EH (cell line): ENCODE measurements at places on chromosomes 5 and 9.

GRCh38 chr5:100791391-100791790 is 111.7 kb downstream of the ST8SIA4 start:
- no peak for DNase-seq

GRCh38 chr9:33651125-33651524 is 127.1 kb downstream of the ANKRD18B start:
- no peak for DNase-seq

DNA sequence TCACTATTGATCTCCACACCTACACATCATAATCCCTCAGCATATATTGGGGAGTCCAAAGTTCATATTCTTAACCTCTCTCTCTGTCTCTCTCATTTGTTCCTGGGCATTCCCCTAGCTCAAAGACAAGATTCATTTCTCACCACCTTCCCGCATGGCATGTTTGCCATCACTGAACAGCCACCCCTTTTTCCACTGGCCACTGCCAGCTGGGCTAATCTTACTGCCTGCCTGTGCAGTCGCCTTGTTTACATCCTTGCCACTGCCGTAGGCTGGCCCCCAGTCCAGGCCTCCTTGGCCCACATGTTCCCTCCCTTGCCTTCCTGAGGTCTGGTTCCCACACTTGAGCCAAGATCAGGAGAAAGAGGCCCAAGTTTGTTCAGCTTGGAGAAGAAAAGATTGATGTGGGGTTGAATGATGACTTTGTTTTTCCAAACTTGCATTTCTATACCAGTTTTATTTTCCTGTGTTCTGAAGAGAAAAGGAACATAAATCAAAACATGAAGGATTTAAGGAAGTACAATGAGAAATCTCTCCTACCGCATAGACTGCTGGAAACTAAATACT is 80.2 kb downstream of the PLAC8L1 start:
- DNase-seq, result no peak

GRCh38 chr9:114482593-114482992 is 22.7 kb downstream of the WHRN start:
- DNase-seq, result no peak

DNA sequence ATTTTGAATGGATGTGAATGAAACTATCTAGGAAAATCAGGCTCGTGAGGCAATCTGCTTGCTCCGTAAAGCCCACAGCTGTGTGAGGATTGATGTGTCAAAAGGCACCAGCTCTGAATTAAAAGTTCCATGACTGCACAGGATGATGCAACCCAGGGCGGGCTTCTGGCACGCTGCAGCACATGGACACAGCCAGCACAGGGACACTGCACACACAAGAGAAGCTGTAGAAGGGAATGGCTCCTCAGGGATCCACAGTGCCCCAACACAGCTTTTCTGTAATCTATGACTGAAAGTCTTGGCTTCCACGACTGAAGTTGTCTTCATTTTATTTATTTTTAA is 151.0 kb downstream of the GCNT1 start:
- DNase-seq, result peak; percentile 56

- DNase-seq, result peak; percentile 51
Observed at GRCh38 chr5:139636975-139637408, 11.2 kb upstream of the CXXC5 start.

- no peak for DNase-seq
Observed at GRCh38 chr9:128454991-128455390, 815 bp upstream of the ODF2 start.

DNA sequence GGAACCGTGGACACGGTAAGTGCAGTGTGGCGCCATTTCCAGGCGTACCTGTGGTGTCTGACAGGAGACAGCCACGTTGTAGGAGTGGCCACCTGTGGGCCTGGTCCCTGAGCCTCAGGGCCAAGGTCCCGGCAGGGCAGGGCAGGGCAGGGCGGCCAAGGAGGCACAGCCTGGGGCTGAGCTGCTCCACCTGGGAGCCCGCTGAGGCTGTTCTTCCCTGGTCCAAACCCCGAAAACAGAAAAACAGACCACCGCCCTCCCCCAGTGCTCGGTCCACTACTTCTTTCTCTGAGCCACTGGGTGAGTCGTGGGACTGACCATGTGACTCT is 8.6 kb downstream of the PMPCA start:
- no peak for DNase-seq

- DNase-seq, result no peak
Observed at GRCh38 chr5:91884036-91884435, 500.9 kb upstream of the ARRDC3 start.

- DNase-seq, result no peak
Observed at GRCh38 chr5:6496207-6496584, 47.5 kb downstream of the UBE2QL1 start.

DNA sequence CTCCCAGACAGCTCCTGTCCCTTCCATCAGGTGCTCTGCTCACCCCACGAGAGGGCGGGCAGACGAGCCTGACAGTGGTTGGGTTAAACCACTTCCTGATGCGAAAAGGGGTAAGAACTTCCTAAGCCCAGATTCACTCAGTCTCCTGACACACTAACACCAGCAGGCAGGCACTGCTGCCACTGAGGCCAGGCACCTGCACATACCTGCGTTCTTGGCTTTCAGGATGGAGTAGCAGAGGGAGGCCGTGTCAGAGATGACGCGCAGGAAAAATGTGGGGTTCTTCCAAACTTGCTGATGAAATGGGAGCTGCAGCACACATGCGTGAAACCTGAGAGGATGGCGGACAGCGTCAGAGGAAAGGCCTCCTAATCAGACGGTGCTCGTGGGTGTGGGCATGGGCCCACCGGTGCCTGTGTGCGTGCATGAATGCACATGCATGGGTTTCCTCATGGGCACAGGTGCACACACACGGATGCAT is 29.9 kb downstream of the SLC6A18 start:
- peak; percentile 74 for DNase-seq

GRCh38 chr9:91403665-91404543 is 19.7 kb downstream of the NFIL3 start:
- DNase-seq, result no peak

DNA sequence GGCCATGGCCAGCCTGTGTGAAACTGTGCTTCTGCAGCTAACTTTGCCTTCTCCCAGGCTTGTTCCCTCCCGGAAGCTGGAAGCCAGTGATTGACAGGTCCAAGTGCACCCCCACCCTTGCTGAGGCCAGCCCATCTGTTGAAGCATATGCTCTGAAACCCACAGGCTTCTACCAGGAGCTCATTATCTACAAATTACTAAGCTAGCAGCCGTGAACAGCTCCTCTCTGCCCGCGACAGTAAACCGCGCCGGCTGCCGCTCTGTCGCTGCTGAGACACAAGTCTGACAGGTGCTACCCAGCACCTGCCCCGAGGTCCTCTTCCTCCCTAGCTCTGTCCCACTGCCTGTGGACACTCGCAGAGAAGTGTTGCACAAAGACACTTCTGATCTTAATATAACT is 490.9 kb downstream of the GADD45G start:
- no peak for DNase-seq

DNA sequence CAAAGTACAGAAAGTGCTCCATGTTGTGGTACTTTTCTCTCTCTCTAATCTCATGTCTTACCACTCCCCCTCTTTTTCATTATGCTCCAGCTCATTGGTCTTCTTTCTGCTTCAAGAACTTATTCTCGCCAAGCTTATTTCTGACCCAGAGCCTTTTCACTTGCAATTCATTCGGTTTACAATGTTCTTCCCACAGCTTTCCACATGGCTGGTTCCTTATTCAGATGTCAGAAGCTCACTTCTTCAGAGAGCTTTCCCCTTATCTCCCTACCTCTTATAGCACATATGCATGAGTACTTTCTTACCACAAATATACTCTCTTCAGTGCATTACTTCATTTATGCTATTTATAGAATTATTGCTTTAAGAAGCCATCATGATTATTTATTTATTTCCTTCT is 338.8 kb upstream of the ATP10B start:
- no peak for DNase-seq

DNA sequence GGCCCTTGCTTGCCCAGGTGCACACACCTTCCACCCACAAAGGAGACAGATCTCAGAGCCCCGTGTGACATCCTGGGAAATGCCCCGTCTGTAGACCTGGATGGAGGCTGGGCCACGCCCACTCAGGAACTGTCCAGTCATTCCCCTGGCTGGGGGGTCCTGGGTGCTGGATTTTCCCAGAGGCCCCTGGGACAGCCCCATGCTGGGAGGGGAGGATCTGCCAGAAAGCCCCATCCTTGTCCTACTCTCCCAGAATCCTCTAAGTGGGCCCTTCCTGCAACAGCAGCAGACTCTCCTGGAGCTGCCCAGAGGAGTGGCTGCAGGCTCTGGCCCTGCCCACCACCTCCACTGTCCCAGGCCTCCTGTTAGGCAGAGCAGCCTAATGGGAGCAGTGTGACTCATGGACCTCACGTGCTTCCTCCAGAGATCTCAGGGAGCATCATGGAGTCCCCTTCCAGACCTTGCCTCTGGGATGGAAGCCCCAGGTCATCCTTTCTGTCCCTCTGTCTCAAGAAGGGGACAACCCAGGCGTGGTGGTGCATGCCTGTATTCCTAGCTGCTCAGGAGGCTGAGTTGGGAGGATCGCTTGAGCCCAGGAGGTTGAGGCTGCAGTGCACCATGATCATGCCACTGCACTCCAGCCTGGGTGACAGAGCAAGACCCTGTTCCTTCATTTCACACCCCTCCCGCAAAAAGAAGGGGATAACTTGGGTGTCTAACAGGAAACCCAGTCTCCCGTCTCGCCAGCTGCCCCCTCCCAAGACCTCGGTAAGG is 51.7 kb downstream of the JADE2 start:
- peak; percentile 86 for DNase-seq

- DNase-seq, result no peak
Observed at GRCh38 chr5:180525399-180525798, 31.2 kb downstream of the CNOT6 start.

DNA sequence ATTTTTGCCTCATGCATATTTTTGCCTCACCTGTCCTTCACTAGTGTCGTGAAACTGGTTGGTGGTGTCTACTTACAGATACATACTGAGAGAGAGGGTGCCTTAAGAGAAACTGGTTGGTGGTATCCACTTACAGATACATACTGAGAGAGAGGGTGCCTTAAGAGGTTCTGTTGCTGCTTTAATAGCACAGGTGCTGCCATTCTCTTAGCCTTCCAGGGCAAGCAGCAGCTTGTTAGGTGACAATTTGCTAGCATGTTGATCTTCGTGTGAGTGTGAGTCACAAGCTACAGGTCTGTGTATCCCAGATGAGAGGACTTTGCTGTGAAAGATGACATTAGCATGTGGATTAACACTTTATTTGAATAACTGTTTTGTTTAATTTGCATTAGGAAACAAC is 1.4 kb downstream of the PTTG1 start:
- DNase-seq, result no peak

- DNase-seq, result peak; percentile 82
Observed at GRCh38 chr5:14463629-14464028, 118.0 kb upstream of the OTULINL start.

- DNase-seq, result peak; percentile 45
Observed at GRCh38 chr5:109830955-109831502, 141.3 kb downstream of the MAN2A1 start.

- DNase-seq, result peak; percentile 93
Observed at GRCh38 chr9:34185778-34186551, 7.1 kb downstream of the UBAP1 start.

GRCh38 chr5:127355337-127355736 is 64.7 kb downstream of the MEGF10 start:
- no peak for DNase-seq

DNA sequence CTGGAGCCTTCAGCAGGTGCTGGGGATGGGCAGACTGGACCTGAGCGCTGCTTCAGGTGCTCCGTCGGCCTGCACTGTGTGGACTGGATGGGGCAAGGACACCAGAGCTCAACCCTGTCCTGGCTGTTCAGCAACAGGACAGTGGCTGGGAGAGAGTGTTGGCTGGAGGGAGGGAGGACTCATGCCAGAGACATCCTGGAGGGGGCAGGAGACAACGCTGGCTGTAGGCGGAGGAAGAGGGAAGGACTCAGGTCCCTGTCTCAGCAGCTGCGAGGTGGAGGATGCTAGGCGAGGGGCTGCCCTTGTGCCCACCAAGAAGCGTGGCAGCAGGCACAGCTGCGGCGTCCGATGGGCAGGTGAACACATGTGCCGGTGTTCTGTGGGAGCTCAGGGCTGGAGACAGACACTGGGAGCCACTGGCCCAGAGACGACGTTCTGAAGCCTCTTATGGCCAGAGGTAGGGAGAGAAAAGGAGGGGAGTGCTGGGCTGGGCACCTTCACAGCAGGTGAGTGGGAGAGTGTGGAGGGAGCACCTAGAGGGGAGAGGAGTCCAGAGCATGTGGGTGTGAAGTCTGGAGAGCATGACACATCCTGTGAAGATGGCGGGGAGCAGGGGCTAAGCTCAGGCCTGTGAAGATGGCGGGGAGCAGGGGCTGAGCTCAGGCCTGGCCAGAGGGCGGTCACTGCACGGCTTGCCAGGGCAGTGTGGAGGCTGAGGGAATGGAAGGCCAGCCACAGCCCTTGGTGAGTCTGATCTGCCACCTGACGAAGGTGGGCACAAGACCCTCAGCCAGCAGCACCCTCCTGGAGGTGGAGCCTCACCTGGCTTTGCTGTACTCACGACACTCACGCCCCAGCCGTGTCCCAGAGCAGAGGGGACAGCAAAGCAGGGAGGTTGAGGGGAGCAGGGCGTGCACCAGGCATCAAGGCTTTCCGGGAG is 79.1 kb upstream of the FCN1 start:
- DNase-seq, result no peak

DNA sequence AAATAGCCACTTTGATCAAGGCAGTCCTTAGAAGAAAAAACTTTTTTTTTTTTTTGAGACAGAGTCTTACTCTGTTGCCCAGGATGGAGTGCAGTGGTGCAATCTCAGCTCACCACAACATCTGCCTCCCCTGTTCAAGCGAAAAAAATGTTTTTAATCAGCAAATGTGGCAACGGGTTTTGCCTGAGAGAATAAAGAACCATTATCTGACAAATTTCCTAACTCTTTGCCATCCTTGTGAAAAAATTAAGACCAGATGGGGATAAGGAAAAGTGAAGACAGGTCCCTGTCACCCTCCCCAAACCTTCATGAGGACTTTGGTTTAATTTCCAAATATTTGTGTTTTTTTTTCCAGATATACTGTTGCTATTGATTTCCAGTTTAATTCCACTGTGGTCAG is 107.3 kb upstream of the SPOCK1 start:
- DNase-seq, result peak; percentile 7

DNA sequence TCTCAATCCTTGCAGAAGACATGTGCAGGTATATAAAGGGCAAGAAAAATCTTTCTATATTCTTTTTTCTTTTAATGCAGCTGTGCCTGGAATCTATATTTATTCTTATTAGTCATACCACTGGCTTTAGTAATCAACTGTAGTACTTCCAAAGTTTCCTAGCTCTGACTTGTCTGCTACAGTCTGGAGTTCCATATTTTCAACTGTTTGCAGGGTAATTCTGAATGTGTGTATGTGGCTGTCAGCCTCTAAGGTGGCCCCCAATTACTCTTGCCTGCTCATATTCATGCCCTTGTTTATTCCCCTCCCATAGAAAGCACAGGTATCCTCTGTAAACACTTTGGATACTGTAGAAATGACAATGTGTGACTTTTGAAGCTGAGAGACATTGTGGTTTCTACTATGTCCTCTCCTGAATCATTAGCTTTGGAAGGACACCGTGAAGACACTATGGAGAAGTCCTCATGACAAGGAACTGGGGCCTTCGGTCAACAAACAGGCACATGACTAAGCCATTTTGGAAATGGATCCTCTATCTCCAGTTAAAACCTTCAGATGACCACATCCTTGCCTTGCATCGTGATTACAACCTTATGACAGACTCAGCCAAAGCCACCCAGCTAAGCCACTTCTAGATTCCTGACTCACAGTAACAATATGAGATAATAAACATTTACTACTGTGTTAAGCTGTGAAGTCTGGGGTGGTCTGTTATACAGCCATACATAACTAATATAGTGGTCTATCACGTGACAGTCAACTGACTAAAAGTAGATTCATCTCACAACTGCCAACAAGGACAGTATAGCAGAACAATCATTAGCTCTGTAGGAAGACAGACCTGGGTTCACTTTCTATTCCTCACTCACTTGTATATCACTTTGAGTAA is 49.5 kb upstream of the SUSD1 start:
- DNase-seq, result peak; percentile 89

GRCh38 chr5:82918311-82919031 is 158.7 kb downstream of the TMEM167A start:
- DNase-seq, result peak; percentile 1
